ENCODE measurements at places on chromosomes 3 and 15.

- no peak for DNase-seq
Observed at GRCh38 chr15:38997841-38998240, 433.2 kb upstream of the RASGRP1 start.

- no peak for DNase-seq
Observed at GRCh38 chr3:69725994-69726571, 13.2 kb upstream of the MITF start.

GRCh38 chr3:24958910-24959447 lies 464.3 kb upstream of the THRB start:
- DNase-seq: no peak

GRCh38 chr3:141248064-141248463 lies 16.4 kb downstream of the PXYLP1 start:
- no peak for DNase-seq

DNA sequence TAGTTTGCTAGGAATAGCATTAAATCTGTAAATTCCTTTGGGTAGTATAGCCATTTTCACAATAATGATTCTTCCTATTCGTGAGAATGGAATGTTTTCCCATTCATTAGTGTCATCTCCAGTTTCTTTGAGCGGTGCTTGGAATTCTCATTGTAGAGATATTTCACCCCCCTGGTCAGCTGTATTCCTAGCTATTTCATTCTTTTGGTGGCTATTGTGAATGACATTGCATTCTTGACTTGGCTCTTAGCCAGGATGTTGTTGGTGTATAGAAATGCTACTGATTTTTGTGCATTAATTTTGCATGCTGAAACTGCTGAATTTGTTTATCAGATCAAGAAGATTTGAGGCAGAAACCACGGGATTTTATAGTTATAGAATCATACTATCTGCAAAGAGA lies 690.5 kb upstream of the ALCAM start:
- no peak for DNase-seq

Data from activated naive CD4-positive, alpha-beta T cell treated with anti-CD3 and anti-CD28 coated beads, Interleukin-2, amount 50 U/mL, for 16 hours (primary cell).